Activated CD4-positive, alpha-beta T cell treated with anti-CD3 and anti-CD28 coated beads for 4 hours (primary cell): ENCODE measurements at places on chromosomes 12 and 14.

- DNase-seq: peak; percentile 66
These were observed 11.7 kb downstream of the TPCN1 start for GRCh38 chr12:113232840-113233585.

GRCh38 chr12:24791622-24792021 lies 157.3 kb downstream of the BCAT1 start:
- DNase-seq: no peak

GRCh38 chr12:102481705-102482425 lies 1.5 kb upstream of the IGF1 start:
- DNase-seq: no peak

DNA sequence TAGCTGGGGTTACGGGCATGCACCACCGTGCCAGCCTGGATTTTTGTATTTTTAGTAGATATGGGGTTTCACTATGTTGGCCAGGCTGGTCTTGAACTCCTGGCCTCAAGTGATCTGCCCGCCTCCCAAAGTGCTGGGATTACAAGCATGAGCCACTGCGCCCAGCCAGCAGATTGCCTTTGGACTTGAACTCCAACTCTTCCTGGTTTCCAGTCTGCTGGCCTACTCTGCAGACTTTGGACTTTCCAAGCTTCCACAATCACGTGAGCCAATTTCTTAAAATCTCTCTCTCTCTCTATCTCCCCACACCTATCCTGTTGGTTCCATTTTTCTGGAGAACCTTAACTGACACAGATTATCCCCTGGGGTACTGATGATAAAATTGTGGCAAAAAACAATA lies 55.0 kb downstream of the EMP1 start:
- DNase-seq: no peak

- no peak for DNase-seq
These were observed 32.5 kb upstream of the TC2N start for GRCh38 chr14:91899806-91900205.

- no peak for DNase-seq
These were observed 84.9 kb upstream of the TRAF3 start for GRCh38 chr14:102692334-102692733.

DNA sequence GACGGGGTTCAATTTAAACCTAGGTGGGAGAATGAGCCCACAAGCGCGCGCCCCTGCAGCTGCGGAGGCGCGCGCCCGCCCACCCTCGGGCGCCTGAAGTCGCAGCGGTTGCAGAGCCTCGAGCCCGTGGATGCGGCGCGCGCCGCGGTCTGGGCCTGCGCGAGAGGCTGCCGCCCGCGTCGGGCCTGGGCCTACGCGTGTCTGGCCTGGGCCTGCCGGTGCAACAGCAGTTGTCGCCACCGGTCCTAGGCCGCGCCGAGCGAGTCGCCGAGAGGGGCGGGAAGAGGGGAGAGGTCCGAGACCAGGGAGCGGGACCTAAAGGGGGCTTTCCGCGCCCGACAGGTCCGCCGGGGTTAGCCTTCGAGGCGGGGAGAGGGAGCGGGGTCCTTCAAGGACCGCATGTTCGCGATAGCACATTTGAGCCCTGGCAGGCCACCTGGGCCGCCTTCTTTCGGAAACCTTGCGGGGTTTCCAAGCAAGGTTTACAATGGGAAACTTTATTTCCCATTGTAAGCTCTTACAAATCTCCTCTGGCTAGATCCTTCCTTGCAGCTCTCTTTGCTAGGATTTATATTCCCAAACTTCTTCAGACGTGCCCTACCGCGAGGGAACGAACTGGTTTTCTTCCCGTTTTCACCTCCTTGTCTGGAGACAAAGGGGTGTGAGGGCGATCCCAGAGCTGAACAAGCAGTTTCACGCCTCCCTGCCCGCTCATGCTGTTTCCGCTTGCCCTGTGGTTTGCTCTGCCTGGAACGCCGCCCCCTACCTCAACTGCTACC lies 6.8 kb downstream of the SIX6 start:
- no peak for DNase-seq

DNA sequence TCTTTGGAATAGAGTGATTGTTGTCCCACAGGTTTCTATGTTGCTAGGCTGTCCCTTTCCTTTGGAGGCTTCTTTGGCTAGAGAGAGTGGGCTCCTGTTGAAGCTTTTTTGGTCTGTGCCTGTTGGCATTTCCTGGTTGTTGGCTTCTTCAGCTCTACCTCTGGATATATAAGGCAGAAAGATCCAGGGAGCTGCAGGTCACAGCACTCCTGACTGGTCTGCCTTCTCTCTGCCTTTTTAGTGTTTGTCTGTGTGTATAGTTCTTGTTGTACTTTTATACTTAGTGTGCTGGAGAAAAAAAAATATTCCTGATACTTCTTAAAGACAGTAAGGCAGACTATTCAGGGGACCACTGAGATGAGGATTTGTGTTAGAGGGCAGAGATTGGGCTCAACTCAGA lies 202.7 kb downstream of the FBXL14 start:
- no peak for DNase-seq

- DNase-seq: no peak
These were observed 485.6 kb downstream of the LRIG3 start for GRCh38 chr12:58434726-58435125.
